ENCODE measurements at places on chromosomes 3 and 15.

GRCh38 chr15:101087172-101087769 lies 164.6 kb downstream of the CHSY1 start:
- DNase-seq = no peak

- no peak for DNase-seq
Measured at GRCh38 chr3:151265866-151266265, 12.5 kb downstream of the P2RY14 start.

GRCh38 chr3:33932010-33932764 lies 133.8 kb downstream of the PDCD6IP start:
- DNase-seq = no peak

DNA sequence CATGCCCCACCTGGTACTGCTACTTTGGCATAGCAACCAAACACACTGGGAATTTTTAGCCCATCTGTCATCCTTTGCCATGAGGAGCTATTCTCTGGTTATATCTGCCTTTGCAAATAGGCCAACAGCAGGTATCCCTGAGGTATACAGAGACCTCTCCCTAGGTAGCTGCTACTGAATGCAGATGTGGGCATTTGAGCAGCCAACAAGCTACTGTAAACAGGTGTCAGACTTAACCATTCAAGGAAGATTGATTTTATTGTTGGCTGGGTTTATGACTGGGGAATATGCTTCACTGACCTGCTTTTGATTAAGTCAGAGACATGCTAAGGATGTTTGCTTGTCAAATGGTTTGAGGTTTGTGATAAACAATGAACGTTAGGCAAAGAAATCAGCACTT lies 183.2 kb downstream of the OXSM start:
- DNase-seq = no peak

DNA sequence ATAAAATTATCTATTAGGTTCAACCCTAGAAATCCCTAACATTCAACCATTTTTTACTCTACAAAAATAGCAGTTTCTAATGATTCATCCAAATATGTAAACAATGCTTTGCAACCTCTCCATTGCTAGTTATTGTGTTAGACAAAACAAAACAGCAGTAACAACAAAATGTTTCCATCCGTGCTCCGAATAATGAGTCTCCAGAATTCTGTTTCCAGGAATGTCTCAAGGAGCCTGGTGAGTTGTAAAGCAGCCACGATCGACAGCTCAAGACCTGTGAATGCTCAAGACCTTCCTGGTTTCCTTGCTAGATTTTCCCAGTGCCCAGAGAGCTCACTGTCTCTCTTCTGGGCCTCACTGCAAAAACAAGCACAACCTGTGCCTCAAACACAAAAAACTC lies 49.9 kb downstream of the CHRD start:
- DNase-seq = no peak

DNA sequence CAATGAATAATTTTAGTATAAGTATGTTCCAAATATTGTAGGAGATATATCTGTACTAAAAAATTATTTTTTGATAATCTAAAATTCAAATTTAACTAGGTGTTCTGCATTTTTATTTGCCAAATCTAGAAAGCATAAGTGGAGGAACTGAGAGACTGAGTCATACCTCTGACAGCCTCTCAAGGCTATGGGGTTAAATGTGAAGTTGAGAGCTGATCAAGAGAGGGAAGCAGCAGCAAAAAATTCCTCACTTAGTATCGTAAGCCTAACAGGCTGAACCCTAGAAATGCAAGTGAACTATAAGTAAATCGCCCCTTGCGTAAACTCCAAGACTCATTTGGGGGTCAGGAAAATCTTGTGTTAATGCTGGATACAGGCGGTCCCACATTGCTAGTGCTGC lies 12.8 kb upstream of the TOPAZ1 start:
- DNase-seq = no peak

DNA sequence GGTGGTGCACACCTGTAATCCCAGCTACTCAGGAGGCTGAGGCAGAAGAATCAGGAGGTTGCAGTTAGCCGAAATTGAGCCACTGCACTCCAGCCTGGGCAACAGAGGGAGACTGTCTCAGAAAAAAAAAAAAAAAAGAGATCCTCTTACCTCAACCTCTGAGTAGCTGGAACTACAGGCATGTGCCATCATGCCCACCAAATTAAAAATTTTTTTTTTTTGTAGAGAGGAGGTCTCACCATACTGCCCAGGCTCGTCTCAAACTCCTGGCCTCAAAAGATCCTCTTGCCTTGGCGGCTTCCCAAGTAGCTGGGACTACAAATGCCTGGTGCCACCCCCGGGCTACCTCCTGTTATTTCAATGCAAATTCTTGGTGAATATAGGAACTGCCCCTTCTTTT lies 1.5 kb downstream of the UMPS start:
- DNase-seq = no peak

GRCh38 chr15:27358751-27359434 lies 387.9 kb downstream of the GABRG3 start:
- peak; percentile 18 for DNase-seq

GRCh38 chr15:73225358-73226015 lies 143.3 kb downstream of the HCN4 start:
- DNase-seq = peak; percentile 52

DNA sequence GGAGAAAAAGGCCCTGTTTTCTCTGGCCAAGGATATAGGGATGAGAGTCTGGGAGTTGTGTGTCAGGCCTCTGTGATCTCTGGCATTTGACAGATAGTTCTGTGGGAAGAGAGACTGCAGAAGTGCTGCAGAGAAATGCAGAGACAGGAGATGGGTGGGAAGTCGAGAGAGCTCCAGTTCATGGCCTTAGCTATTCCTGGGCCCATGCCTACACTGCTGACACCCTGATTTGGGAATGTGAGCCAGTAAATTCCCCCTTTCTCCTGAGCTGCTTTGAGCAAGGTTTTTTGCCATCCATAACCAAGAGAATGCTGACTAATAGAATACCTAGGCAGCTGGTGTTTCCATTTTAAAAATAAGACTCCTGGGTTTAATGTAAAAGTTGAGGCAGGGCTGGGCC lies 59.3 kb downstream of the EBLN2 start:
- DNase-seq = no peak

GRCh38 chr3:192068464-192069254 lies 607.7 kb downstream of the PYDC2 start:
- DNase-seq = no peak

GRCh38 chr15:60399931-60400330 lies 2.1 kb upstream of the ANXA2 start:
- no peak for DNase-seq

All from activated CD4-positive, alpha-beta T cell treated with anti-CD3 and anti-CD28 coated beads, Interleukin-2, amount 50 U/mL, for 48 hours (primary cell).